Stimulated activated CD8-positive, alpha-beta memory T cell treated with anti-CD3 and anti-CD28 coated beads, Interleukin-4, amount 100 ng/mL, for 1 hour (primary cell): ENCODE measurements at places on chromosomes 5 and 9.

DNA sequence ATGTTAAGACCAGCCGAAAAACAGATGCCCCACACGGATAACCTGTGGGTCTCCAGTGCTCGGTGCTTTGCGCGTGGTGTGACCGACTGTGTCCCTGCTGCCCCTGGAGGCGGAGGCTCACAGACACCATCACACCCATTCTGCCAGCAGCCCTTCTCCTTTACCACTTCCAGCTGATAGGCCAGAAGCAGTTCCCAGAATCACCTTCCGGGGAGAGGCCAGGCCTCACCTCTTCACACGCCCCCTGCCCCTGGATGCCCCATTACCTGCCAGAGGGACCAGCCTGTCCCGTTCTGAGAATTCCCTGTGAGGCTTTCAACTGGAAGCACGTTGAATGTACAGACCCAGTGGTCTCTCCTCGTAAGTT is 21.6 kb upstream of the LRRC14B start:
- DNase-seq: no peak

DNA sequence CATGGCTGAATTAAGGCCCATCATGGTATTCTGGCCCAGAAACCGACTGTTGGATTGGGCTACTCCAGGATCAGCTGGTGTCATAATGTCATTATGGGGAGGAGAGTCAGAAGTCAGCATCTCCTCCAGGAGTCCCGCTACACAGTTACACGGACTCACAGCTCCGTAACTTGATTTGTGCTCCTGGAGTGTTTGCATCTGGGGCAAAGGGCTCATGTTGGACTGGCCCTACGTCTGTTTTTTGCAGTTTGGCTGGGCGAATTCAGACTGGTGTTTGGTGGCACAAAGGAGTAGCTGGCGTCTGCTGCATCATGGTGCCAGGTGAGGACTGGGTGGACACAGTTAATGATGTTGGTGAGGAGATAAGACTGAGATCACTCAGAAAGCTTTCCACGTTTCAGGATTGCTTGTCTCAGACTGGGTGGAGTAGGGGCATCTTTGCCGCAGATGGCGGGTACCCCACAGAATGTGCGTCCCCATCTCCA is 31.3 kb downstream of the OR2V1 start:
- DNase-seq: no peak

- DNase-seq: no peak
These were observed 54.8 kb upstream of the CPEB4 start for GRCh38 chr5:173833196-173833985.

GRCh38 chr9:138066049-138066448 is 188.5 kb downstream of the CACNA1B start:
- no peak for DNase-seq

DNA sequence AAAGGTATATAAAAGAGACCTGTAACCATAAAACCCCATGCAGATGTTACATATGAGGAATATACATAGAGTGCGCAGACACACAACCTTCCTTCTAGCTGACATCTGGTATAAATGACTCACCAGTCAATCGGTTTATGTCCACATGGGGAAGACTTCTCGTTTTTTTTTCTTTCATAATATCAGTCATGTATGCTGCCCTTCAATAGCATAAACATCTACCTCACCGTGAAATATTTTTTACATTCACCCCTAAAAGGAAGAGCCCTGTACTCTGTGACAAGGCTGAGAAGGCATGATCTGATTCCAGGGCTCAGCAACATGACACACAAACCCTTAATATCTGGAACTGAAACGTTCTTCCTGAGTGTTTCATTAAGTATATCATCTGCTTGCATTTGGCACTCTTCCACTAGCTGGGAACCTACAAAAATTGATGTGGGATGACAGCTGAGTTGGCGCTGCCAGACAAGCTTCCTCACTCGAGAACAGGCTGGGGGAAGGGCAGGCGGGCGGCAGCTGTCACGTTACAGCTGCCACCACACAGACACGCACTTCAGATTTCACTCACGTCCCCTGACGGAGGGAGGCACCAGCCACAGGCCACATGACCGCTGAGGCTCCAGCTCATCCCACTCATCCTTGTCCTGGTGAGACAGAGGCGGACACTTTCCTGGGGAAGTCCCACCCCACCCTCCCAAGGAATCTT is 74.2 kb downstream of the SHB start:
- DNase-seq: no peak

DNA sequence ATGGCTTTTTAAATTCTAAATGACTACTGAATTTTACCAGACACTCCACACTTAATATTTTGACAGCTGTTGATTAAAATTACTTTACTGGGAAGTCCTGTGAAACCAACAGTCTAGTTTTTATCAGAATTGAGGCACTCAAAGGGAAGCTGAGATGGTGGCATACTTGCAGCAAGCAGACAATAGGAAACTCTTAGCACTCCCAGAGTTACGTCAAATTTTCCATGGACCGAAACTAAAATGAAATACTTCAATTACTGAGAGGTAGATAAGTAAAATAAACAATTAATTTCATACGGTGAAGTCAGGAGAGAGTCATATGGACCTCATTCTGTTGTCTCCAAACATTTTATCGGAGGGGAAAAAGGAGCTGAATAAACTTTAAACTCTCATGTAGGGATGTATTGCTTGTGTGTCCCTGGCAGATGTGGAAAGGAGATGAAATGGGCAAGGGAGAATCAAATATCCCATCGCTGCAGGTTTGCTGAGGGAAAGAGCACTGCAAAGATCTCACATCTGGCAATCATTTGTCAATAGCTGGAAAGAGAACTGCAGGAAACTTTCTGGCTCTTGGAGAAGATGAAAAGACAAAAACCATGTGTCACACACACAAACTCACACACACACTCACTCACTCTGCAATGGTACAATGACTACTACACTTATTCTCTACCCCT is 189.4 kb downstream of the BNC2 start:
- DNase-seq: no peak

DNA sequence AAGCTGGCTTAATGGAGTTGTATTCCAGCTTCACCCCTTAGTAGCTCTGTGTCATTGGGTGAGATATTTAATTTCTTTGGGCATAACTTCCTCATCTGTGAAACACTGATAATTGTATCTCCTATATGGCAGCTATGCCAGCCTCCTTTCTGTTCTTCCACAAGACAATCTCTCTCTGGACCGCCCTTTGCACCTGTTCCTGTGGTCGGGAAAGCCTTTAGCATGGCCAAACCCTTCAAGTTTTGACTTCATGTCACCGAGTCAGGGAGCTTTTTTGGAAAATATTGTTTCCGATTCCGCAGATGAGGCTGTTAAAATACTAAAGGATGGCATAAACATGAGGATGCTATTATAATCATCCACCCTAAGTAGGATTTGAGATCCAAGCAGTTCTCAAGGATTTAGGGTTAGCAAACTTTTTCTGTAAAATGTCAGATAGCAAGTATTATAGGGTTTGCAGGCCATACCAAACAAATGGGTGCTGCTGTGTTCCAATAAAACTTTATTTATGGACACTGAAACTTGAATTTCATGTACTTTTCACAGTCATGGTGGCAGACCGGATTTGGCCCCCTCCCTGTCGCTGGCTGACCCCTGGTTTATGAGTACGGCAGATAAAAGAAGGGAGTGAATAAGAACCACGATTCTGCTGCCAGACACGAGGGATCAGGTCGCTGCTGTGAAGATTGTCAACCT is 695 bp upstream of the NDFIP1 start:
- no peak for DNase-seq

DNA sequence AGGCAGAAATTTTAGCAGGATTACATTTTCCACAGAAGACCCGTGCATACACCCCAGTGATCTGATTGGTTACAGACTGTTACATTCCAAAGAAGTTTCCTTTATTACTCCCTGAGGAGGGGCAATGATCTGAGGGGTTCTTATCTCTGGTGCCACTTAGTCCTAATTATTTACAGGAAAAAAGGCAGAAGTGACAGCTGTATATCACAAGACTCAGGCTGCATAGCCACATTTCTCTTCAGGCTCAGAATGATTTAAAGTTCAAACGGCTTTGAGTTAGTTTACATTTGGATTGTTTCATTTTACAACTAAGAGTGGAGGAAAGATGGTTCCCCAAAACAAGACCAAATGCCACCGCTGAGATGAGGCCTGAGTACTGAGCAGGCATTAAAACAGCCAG is 17.3 kb downstream of the NAIF1 start:
- DNase-seq: no peak

DNA sequence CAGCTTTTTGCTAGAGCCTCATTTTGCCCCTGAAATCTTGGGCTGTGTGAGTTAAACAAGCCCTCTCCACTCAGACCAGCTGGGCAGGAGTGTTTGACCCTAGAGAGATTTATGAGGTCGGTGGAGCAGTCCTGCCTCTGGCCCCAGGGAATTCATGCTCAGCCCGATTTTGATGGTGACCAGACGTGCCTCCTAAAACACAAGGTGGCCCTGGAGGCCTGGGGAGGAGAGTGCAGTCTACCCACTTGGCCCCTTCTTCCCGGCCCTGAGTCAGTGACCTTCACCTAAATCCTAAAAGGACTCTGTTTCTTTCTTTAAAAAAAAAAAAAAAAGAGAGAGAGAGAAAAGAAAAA is 86.6 kb upstream of the SAP30L start:
- no peak for DNase-seq

DNA sequence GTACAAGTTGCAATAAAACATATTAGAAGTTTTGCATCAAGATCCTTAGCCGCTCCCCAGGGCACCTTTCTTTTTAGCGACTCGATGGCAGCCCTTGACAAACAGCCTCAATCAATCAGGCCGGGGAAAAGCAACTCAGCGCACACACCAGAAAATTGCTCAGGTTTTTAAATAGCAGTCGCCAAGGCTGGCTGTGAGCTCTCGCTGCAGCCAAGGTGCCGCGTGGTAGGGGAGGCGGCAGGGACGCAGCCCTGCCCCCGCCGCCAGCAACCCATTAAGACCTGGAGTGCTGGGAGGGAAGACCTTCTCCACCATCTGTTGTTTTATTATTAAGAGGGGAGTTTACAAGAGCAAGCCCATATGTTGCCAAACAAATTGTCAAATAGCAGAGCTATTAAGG is 22.6 kb downstream of the ASS1 start:
- no peak for DNase-seq

DNA sequence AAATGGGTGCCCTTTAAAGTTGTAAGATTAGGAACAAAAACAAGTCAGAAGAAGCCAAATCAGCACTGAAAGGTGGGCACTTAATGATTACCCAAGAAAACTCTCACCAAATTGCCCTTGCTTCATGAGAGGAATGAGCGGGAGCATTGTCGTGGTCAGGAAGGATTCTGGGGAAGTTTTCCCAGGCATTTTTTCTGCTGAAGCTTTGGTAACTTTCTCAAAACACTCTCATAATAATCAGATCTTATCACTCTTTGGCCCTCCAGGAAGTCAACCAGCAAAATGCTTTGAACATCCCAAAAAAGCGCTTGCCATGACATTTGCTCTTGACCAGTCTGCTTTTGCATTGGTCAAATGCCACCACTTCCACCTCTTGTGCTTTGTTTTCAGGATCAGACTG is 10.4 kb upstream of the PCDHGC3 start:
- DNase-seq: no peak

- no peak for DNase-seq
These were observed 286.8 kb downstream of the NR2F1-AS1 start for GRCh38 chr5:93294199-93294598.

GRCh38 chr5:154829589-154830218 is 20.7 kb downstream of the FAXDC2 start:
- DNase-seq: no peak

GRCh38 chr9:107681988-107682387 is 192.4 kb upstream of the KLF4 start:
- no peak for DNase-seq

DNA sequence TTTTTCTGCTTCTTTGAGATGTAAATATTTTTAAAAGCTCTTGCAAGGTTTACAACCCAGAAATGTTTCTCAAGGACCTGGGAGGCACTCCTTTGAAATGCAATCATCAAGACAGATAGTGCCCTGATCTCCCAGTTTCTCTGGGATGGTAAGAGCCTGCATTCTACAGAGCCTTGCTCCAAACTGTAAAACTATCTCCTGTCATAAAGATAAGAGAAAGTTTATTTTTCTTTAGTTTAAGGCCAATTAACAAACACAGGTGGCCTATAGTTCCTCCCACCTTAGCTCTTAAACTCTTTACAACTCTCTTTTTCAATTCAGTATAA is 1231.1 kb upstream of the NUDT12 start:
- no peak for DNase-seq

DNA sequence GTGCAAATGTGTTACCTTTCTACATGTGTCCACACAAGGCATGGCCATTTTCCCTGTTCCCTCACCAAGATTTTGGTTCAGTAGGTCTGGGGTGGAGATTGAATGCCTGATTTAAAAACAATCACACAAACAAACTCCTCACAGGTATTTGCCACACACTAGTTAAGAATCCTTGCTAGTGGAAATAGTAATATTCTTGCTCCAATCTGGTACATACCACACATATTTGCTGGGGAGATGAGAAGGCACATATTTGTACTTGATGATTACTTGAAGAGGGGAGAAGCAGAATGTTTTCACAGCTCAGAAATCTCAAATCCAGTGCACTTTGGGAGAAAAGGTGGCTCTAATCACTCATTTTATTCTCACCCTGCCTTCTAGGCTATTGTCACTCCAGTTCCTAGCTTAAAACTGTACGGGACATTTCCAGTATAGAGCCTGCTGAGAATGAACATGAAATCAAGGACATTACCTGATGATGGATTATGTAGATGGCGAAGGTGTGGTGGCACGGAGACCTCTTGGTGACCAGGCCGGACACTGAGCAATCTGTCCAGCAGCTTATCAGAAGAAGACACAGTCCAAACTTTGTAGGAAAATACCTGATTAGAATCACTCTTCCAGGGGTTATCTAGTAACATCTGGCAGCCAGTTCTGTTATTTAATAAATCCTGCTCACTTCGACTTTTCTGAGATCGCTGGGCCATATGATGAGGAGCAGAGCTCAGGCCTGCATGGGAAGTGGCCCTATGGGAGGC is 116.1 kb upstream of the IL6ST start:
- no peak for DNase-seq

DNA sequence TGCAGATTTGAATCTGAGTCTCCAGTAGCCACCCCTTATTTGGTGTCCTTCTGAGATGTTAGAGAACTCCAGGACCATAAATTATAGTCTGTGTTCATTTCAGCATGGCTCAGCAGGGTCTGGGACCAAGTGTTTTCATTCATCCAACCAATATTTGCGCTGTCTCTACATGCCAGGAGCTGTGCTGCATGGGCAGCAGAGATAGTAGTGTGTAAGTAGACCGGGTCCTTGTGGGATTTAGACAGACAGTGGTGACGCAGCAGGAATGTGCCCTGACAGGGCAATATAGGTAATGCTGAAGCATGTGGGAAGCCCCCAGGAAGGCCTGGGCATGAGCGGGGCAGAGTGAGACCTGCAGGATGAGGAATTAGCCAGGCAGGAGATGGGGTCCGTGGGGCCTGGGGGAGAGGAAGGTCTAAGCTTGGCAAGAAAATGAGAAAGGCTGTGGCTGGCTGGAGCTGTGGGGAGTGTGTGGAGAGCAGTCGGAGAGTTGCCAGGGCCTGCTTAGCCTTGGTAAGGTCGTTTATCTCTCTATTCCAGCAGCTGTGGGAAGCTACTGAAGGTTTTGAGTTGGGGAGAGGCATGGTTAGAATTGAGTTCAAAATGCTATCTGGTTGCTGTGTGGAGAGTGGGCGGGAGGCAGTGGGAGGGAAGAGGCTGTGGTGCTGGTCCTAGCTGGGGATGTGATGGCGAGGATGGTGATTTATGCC is 16.8 kb downstream of the STXBP1 start:
- no peak for DNase-seq
